Glutamatergic neuron (in vitro differentiated cells): ENCODE measurements at places on chromosomes 5 and 9.

GRCh38 chr5:1911773-1912235 lies 29.1 kb upstream of the IRX4 start:
- DNase-seq: no peak

- no peak for DNase-seq
These were observed 966 bp downstream of the SNX2 start for GRCh38 chr5:122775550-122776542.

DNA sequence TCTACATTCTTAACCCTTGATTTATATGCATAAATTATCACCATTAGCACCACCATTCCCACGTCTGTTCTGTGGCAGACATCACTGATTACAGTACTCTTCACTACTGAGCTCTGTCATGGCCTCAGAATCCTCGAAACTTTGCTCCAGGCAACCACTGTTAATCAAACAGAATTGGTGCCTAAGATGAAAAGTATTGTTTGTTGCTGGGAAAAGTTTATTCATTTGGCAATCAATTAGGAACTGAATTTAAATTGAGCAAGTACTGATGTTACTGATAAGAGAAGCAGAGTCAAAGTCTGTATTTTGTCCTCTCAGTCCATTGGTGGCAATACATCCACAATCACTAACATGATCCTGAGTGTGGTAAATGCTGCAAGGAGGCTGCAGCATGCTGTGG lies 12.8 kb downstream of the SLC1A1 start:
- no peak for DNase-seq

DNA sequence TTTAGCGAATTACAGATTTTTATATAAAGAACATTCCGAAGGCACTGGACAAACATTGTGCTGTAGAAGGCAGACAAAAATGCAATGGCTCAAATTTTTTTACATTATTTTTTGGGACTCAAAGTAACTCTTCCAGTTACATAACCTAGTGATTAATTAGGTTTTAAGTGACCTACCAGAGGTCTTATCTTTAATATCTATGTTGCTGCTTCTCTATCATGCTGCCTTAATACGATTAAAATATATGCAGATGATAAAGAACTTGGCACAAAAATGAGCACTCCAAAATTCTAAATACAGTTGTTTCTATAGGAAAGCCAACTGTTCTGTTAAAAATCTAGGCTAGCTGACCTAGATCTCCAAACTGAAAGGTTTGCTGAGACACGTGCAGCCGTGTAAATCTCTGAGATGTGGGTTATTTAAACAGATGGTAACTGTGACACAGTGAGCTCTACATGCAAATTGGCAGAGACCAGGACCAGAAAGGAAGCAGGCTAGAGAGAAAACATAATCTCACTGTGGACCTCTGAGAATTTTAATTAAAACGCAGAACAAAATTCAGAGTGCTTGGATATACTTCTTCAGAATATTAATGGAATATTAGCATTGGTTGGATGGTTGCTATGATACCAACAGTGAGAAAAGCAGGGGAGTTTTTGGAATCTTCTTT lies 56.2 kb downstream of the CAMK4 start:
- no peak for DNase-seq

GRCh38 chr9:93126825-93127368 lies 7.2 kb downstream of the NINJ1 start:
- DNase-seq: no peak
